ENCODE measurements at places on chromosomes 12 and 14. TPM values are rescaled to one million over a fixed set of nuclear protein-coding genes. Genes with fewer than 3 reads are reported as not detected.

- DNase-seq = peak; percentile 42
These were observed 23.2 kb upstream of the ESRRB start for GRCh38 chr14:76352639-76353281.

- no peak for DNase-seq
These were observed 60.4 kb upstream of the SCAF11 start for GRCh38 chr12:46050805-46051204.

GRCh38 chr12:85283560-85283959 lies 3.5 kb downstream of the ALX1 start:
- DNase-seq = no peak

DNA sequence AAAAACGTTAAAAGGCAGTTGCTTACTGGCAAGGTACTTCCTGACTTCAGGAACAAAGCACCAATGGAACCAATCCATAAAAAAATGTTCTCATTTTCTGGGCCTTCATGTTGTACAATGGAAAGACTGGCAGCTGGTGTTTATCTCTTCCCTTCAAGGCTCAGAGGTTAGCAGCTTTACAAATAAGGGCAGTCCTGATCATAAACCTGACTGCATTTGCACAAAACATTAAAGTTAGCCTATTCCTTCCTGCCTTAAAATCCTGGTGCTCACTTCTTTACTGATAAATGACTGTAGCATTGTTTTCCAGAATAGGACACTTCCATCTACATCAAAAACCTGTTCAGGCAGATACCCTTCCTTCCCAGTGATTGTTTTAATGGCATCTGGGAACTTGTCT lies 19.2 kb downstream of the IL26 start:
- no peak for DNase-seq

- no peak for DNase-seq
These were observed 29.6 kb downstream of the ZNF664 start for GRCh38 chr12:124002654-124003053.

- DNase-seq = no peak
These were observed 152.6 kb downstream of the PRKCH start for GRCh38 chr14:61474015-61474414.

- DNase-seq = no peak
These were observed 10.5 kb upstream of the ZDHHC22 start for GRCh38 chr14:77151918-77152588.

DNA sequence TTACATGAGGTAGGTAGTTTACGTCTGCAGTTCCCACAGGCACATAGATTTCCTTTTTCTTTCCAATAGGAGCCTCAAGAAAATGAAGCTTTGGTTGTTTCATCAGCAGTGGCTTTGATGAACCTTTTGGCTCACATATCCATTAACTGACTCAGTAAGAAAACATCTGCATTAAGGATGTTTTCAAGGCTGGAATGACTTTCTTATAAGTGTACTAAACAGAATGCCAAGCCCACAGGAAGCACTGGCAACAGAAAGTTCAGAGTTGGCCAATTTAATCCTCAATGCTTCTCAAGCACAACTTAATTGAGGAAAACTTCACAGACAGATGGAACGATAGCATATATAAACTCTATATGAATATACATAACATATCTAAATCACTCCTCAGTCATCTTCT lies 63.5 kb downstream of the ST8SIA1 start:
- DNase-seq = no peak

DNA sequence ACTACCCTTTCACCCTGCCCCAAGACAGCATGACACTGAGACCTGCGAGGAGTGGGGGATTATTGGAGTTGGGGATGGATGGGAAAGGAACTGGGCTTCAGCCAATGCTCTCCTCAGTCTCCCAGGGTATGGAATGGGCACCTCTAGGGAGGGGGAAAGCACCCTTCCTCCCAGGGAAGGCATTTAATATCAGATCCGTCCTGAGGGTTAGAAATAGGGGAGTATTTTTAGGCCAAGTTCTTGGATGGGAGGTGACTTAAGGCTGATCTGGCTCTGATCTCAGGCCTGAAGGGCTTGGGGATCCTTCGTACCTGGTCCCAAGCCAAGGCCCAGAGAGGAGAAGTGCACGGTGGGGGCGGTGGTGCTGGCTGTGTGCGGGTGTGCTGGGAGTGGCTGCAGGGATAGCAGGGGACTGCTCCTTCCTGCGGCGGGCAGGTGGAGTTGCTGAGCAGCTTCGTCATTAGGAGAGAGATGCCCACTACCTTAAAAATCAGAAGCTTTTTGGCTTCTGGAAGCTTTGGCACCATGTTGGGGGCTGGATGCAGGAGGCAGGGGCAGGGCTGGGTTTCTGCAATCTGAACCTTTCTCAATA lies 7.0 kb upstream of the CEBPE start:
- DNase-seq = peak; percentile 70

DNA sequence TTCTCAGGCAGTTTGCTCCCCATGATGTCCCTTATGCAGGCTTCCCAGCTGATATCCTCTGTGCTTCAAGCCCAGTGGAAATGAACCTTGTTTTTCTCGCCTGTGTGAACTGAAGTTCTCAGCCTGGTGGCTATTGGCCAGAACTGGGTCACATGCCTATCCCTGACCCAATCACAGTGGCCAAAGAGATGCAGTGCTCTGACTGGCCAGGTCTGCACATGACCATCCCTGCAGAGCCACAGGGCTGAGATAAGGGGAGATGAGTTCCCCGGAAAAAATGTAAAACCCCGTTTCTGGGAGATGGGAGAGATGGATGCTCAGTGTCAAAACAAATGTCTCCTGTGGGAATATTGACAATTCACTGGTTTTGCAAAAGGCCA lies 34.7 kb upstream of the FZD10 start:
- peak; percentile 21 for DNase-seq

DNA sequence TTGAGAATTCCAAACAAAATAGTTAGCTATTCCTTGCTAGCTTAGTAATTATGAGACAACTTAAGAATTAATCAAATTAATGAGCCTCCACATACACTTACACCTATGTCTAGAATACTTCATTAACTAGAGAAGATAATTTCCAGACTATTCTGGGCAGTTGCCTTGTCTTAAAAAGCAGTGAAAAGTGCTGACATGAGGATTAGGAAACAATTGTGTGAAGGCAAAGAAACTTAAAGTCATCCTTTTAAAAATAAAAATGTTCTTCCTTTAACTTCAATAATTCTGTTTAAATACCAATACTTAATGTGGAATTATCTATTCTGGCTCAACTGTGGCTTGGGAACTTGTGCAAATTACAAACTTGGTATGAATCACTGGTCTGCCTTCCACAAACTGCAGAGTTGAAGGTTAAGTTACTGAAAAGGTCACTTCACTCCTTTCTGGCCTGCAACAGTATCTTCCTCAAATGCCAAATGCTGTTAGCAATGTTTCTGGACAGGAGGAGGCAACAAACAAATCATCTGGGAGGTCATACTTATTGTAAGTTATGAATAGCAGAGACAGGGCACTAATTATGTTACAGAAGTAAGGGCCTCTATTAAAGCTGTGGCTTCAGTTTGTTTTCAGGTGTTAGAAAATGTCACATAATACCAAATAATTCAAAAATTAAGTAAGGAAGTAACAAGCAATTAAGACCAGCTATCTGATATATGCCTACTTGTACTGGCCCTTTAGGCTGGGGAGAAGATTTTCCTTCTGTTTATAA lies 19.2 kb downstream of the PPTC7 start:
- DNase-seq = no peak

DNA sequence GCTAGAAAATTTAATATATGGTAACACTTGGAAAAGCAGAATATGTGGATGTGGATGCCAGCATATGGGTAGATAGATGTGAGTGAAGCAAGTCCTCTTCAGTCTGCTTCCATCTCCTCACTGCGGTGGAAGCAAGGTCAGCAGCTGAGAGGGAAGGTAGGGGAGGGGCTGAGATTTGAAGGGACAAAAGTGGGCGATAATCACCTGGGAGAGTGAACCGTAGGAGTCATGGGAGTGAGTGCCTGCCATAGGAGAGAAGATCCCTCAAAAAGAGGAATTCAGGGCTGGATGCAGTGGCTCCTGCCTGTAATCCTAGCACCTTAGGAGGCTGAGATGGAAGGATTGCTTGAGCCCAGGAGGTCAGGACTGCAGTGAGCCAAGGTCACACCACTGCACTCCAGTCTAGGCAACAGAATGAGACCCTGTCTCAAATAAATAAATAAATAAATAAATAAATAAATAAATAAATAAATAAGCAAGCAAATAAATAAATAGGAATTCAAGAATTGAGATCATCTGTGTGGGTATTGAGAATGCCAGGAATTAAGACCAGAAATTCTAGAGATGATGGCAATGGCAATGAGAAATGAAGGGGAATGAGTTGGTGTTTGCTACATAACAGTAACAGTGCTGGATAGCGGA lies 123.4 kb downstream of the BICD1 start:
- no peak for DNase-seq

GRCh38 chr12:7935590-7936581 lies at the start of gene SLC2A3:
TSS of gene SLC2A3 (minus strand) at chr12:7936187. CDS start at chr12:7936034, 153 bp downstream.
- DNase-seq = no peak

DNA sequence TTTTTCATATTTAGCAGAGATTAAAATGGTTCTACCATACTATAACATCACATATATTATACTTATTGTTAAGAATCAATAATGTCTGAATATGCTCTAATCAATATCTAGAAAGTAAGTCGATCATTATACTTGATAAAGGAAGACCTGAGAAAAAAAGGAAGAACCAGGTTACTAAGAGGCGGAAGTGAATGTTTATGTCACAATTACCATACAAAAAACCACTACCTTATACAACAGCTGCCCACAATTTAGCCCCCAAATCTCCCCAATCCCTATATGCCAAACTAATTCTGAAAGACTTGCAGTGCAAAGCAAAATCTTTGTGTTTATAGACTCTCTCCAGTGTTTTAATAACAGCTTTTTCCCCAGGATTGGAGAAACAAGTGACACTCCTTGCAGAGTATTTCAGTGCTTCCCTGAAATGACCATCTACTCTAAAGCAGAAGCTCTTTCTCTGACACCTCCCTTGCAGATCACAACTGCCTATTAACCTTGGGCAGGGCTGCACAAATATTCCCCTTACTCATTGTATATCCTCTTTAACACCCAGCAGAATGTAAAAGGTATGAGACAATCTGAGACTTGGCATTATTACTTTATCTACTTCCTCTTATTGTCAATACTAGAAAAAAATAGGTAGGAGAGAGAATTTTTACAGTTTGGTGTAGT lies 12.7 kb upstream of the SLC2A3 start:
- no peak for DNase-seq

DNA sequence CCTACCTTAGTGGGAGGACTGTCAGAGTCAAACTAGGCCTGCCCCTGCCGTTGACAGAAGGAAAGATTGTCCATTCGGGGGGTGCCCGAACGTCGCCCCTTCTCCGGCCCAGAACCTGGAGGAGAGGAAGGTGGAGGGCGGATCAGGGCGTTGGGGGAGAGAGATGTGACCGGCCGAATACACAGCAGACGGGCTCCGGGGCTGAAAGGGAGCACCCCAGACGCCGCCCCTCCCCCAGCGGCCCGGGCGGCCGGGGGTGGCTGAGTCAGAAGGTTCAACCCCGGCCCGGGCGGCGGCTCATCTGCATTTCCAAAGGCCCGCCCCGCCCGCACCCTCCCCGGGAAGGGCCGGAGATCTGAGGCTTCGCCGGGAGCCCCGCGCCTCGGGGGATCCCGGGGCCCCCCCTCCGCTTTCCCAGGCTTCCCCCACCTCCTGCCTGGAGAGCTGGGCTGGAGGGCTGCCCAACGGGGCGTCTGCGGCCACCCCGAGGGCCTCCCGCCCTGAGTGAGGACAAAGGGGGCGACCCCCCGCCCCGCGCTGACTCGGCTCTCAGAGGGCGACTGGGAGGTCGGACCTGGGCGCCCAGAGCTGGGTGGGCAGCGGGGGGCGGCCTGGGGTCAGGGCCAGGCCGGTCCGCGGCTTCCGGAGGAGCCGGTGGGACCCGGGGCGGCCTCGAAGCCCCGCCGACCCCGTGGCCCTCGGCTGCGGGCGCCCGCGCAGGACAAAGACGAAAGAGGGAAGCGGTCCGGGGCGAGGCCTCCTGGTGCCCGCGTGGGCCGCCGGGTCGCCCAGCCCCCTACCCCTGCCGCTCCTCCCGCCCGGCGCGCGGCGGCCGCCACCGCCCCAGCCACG lies 3.7 kb upstream of the SETD1B start:
- peak; percentile 88 for DNase-seq

- no peak for DNase-seq
These were observed 267.3 kb downstream of the SNAPC1 start for GRCh38 chr14:62029569-62029924.

- DNase-seq = no peak
These were observed 13.3 kb downstream of the CPM start for GRCh38 chr12:68919581-68920239.

DNA sequence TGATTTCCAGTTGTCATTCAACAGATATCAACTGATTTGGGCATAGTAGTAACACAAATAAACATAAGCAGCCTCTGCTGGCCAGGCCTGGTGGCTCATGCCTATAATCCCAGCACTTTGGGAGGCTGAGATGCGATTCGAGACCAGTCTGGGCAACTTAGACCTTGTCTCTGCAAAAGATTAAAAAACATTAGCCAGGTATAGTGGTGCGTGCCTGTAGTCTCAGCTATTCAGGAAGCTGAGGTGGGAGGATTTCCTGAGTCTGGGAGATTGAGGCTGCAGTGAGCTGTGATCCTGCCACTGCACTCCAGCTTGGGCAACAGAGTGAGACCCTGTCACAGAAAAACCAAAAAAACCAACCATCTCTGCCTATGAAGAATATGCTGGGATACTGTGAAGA lies 7.1 kb downstream of the METAP2 start:
- DNase-seq = no peak

GRCh38 chr12:80269803-80270552 lies 170.6 kb downstream of the OTOGL start:
- DNase-seq = no peak

DNA sequence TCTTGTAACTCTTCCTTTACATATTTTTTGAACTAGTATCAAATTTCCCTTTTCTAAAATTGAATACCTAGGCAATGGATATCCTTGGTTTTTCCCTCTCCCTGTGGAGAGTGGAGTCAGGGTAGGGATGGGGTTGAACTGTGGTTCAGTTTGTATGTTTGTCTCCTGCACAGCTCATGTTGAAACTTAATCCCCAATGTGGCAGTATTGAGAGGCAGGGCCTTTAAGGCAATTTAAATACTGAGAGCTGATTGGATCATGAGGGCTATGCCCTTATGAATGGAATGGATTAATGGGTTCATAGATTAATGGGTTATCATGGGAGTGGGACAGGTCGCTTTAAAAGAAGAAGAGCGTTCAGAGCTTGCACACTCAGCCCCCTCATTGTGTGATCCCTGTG lies 127.2 kb upstream of the RGS6 start:
- no peak for DNase-seq

The KERA gene
- not detected for total RNA-seq

The SERPINA10 gene
- total RNA-seq = not detected

The CERS5 gene
- total RNA-seq = 34.9 TPM

The COCH gene
- 1.4 TPM for total RNA-seq

The SERPINA5 gene
- total RNA-seq = 6.6 TPM

The NANOG gene
- total RNA-seq = 1.6 TPM

The KRT3 gene
- total RNA-seq = not detected

The GUCY2C gene
- total RNA-seq = not detected

The DEGS2 gene
- total RNA-seq = 5.0 TPM

The KRT83 gene
- total RNA-seq = 0.40 TPM

The AKAP6 gene
- total RNA-seq = 32.1 TPM

The KRT77 gene
- total RNA-seq = not detected

The UNC79 gene
- total RNA-seq = 0.29 TPM

Data from thyroid gland (tissue), 4 donors.